ENCODE measurements at places on chromosomes 12 and 14. TPM values are rescaled to one million over a fixed set of nuclear protein-coding genes. Genes with fewer than 3 reads are reported as not detected.

Gene LBHD2
- not detected for total RNA-seq

Gene FAM90A1
- total RNA-seq: 0.35 TPM

Gene LPAR5
- total RNA-seq: under 0.01 TPM

Gene NELL2
- not detected for total RNA-seq

Gene JAG2
- total RNA-seq: 1.6 TPM

Gene STAC3
- 0.08 TPM for total RNA-seq

Gene SLC17A8
- not detected for total RNA-seq

Gene GPR137C
- total RNA-seq: 0.68 TPM

Gene MFAP5
- 124 TPM for total RNA-seq

Gene SLC25A21
- not detected for total RNA-seq

Gene ESR2
- not detected for total RNA-seq

Gene NAA30
- total RNA-seq: 9.5 TPM

Gene CHURC1
- 35.0 TPM for total RNA-seq

Gene CFAP251
- total RNA-seq: 2.3 TPM

Gene CLEC6A
- not detected for total RNA-seq

Gene SOS2
- 7.7 TPM for total RNA-seq

Gene CCDC38
- not detected for total RNA-seq

Gene PIWIL1
- total RNA-seq: not detected

Gene BCL11B
- total RNA-seq: under 0.01 TPM

Gene MYH6
- total RNA-seq: not detected

Gene GPR84
- total RNA-seq: not detected

Gene TBPL2
- not detected for total RNA-seq

Gene RAD9B
- total RNA-seq: not detected

Gene RASAL1
- total RNA-seq: not detected

Gene CBLN3
- total RNA-seq: 1.6 TPM

Gene KRT2
- total RNA-seq: not detected

Gene KRT75
- total RNA-seq: not detected

Gene KRT82
- not detected for total RNA-seq

Gene CLEC9A
- total RNA-seq: not detected

Gene GLIPR1L1
- total RNA-seq: not detected

Gene ATXN3
- total RNA-seq: 45.6 TPM
